ENCODE measurements at places on chromosomes 12 and 14.

- DNase-seq = peak; percentile 33
These were observed 3.3 kb upstream of the POP5 start for GRCh38 chr12:120584343-120585149.

DNA sequence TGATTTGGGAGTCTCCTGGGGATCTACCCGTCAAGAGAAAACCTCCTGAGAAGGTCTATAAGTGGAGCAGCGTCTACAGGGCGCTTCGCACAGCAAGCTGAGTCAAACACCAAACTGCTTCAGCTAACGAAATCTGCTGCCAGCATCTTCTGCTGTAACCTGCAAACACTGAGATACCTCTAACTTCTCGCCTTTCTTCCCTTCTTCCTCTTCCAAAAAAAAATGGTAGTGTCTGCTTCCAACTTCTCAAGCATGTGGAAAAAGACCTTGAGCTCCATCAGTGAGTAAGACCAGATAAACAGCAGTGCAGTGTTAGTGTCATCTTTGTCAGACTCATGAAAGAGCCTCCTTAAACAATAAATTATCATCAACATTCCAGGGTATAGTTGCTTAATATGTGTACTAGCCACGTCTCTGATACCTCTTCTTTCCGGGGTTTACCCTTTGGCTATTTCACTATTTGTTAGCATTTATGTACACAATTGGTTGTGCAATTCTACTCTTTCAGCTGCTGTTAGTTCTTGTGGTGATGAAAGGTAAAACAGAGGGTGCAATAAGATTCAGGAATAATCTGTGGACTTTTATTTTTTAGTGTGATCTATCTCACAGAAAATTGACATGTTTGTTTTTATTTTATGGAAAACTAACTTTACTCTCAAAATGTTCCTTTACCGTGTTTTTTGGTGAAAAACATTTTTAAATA, 81.6 kb downstream of the LLPH start:
- no peak for DNase-seq

- no peak for DNase-seq
These were observed 49.4 kb downstream of the KITLG start for GRCh38 chr12:88530868-88531267.

- DNase-seq = no peak
These were observed 730.0 kb upstream of the TMEM132C start for GRCh38 chr12:127536833-127537428.

GRCh38 chr12:132222096-132222807, 78.0 kb downstream of the NOC4L start:
- DNase-seq = no peak

DNA sequence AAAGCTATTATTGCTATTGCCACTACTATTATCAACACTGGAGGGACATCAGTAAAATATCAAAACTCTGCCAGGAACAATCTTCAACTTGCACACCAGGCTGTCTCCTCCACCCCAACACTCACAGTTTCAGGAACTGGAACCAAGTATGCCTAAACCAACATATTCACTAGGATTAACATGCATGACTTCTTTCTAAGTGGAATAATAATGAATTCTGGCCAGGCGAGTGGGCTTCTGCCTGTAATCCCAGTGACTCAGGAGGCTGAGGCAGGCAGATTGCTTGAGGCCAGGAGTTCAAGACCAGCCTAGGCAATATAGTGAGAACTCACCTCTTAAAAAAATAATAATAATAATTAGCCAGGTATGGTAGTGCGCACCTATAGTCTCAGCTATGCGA, 58.1 kb downstream of the TBX5 start:
- no peak for DNase-seq

GRCh38 chr12:50589650-50590435, 85.1 kb downstream of the DIP2B start:
- no peak for DNase-seq

GRCh38 chr14:99809360-99809759, 16.1 kb downstream of the EML1 start:
- no peak for DNase-seq

DNA sequence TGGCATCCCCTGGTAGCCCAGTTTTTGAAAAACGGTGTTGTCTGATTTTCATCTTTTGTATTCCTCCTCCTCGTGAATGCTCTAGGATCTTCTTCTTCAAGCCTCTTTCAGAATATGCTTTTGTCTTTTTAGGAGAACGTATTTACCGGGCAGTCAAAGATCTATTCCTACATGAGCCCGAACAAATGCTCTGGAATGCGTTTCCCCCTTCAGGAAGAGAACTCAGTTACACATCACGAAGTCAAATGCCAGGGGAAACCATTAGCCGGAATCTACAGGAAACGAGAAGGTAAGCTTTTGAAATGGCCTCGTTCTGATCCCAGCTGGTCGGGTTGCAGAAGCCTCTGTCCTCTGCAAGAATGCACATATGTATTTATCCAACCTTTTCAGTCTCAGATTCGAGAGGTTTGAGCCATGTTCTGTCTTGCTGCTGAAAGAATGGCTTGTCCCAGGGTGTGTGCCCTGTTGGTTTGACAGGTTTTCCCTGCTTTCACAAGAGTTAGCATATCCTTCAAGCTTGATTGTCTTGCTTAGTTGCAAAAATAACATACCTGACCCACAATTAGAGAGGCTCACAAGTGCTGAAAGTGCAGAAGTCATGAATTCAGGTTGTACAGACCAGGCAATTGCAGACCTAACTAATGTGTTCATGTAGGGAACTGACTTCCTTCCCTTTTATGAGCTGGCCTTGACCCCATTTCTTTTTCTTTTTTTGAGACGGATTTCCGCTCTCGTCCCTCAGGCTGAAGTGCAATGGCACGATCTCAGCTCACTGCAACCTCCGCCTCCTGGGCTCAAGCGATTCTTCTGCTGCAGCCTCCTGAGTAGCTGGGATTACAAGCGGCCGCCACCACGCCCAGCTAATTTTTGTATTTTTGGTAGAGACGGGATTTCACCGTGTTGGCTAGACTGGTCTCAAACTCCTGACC, 6.8 kb downstream of the KMT5A start:
- no peak for DNase-seq

DNA sequence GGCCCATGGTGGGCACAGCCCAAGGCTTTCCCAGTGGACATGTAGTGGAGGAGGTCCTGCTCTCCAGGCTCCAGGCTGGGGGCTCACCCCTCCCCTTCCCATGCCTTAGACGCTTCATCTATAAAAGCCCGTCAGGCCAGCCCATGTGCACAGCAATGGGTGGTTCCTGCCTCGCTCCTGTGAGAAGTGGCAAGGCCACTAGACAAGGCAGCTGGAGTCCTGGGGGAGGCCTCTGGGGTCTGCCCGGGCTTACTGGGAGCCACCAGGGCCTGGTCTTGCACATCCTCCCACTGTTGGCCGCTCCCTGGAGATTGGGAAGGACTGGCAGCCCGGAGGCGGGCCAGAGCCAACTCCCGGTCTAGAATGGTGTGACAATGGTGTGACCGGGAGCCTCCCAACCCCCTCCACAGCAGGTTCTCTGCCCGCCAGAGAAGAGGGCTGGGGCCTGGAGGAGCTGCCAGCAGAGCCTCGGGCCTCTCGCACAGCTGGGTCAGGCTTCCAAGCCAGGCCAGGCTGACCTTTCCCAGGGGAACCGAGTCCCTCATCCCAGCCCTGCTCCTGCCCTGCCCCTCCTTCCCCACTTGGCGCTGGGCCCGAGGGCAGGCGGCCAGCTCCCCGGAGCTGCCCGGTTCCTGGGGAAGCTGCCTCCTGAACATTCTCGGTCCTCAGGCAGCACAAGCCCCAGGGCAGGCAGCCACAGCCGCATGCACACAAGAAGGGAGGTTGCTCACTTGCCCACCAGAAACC, 97.9 kb downstream of the RFLNA start:
- no peak for DNase-seq

- no peak for DNase-seq
These were observed 18.9 kb downstream of the CNTN1 start for GRCh38 chr12:40711121-40711520.

GRCh38 chr12:111580737-111581136, 18.4 kb downstream of the ATXN2 start:
- no peak for DNase-seq

DNA sequence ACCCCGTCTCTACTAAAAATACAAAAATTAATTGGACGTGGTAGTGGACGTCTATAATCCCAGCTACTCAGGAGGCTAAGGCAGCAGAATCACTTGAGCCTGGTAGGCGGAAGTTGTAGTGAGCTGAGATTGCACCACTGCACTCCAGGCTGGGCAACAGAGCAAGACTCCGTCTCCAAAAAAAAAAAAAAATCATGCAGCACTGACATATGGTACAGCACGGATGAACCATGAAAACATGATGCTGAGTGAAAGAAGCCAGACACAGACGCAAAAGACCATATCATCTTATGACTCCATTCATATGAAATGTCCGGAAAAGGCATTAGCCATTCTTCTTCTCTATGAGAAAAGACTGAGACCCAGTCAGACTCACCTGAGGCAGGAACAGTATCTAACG, 50.4 kb downstream of the PITPNM2 start:
- DNase-seq = no peak

DNA sequence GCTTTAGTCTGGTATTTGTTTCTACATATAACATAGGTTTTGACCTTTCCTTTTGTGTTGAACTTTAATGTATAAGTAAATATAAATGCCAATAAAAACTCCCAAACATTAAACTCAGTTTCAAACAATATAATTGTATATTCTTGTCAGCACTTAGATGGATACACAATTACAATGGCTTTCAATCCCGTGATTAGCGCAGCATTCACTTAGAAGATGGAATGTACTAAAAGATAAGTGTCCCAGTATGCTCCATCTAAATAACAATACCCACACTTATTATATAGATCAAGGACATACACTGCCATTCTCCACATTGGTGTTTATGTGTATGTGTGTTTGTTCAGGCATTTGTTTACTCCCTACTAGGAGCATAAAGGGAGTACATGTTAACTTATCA, 193.1 kb downstream of the SOX5 start:
- DNase-seq = no peak

DNA sequence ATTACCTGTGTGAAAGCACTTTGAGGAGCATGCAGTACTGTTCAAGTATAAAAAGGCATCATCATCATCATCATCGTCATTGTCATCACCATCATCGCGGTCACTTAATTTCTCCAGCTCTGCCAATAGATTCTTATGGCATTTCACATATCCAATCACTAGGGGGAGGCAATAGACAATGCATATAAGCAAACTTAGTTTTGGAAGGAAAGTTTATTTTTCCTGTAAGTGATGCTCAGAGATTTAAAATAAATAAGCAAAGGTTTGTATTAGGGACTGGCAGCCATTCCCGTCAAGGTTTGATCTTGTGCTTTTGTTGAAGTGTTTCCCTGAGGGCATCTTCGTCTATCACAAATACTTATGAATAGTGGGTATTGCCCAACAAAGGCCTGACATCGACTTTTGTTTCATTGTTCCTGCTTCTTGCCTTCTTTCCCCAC, 127.4 kb downstream of the KTN1 start:
- DNase-seq = no peak

GRCh38 chr12:19688532-19688931, 249.2 kb downstream of the AEBP2 start:
- no peak for DNase-seq

- DNase-seq = no peak
These were observed 146.4 kb downstream of the FOXN3 start for GRCh38 chr14:89270439-89271227.

DNA sequence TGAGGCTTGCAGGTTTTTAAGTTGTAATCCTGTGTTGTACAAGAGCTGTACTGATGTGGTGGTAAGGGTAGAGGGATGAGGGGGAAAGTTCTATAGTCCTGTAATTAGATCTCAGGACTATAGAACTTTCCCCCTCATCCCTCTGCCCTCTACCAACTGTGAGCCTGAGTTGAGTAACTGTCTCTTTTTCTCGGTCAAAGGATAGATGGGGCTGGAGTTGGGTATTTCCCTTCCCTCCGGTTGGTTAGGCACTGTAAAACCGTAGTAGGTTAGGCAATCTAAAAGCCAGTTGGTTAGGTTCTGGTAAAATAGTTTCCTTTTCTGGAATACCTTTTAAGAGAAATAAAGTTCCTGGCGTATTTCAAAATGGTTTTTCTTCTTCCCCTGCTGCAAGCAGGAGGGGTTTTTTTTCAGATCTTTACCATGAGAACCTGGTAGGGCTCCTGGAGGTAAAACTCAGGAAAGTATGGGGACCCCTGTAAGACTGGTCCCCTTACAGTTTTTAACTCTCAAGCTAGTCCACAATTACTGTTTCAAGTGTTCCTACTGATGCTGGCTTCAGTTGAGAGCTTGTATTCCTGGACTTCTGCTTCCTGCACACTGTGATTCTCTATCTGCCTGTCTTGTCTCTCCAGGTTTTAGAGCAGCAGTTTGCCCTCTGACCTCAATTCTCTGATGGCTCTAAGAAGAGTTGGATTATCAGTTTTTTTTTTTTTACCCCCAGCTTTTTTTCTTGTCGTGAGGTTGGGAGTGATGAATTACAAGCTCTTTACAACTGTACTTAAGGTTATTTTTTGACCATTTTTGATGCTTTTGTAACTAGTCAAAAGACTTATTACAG, 58.7 kb downstream of the FUT8 start:
- no peak for DNase-seq

DNA sequence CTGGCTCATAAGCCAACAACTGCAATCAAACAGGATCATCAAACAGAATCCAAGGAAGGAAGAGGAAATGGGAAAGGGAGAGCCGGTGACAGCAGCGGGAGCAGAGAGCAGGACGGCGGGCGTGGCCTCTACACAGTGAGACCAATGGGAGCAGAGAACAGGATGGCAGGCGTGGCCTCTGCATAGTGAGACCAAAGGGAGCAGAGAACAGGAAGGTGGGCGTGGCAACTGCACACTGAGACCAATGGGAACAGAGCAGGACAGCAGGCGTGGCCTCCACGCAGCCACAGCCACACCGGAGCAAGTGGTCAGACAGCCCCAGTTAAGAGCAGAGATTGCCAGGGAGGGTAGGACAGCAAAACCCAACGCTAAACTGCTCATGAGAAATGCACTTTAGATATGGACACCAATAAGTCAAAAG, 16.4 kb downstream of the LRCOL1 start:
- DNase-seq = no peak

DNA sequence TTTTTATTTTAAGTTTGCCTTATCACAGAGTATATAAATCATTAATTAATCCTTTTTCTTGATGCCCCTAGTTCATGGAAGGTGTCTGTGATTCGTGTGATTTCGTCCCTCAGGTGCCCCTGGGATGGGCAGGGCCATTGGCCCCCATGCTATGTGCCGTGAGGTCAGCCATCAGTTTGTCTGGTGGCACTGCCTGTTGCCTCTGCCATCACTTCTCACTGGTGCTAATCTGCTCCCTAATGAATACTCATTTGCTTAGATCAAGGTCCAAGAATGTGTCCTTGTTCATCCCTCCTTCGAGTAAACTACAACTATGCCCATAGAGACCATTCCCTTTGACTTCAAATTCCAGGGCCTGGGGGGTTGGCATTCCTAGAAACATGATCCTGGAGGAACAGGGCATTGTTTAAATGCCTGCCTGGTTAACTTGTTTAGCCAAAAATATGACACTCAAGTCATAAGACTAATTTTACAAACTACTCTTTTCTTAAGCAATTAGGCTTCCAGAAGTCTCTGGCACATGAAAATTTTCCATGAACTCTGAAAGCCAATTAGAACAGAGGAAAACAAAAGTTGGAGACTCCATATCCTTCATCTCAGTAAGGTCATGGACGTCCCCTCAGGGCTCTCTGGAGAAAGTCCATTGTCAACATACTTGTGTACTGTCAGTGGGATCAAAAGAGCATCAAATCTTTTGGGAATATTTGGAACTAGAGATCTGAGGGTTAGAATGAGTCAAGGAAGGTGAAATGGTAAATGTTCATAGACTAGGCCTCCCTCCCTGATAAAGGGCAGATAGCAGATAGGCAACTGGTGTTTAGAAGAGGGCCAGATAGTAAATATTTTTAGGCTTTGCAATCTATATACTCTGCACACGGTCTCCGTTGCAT, 90.9 kb upstream of the PLXNC1 start:
- no peak for DNase-seq
